ENCODE measurements at places on chromosomes 13 and 19. TPM values are rescaled to one million over a fixed set of nuclear protein-coding genes. Genes with fewer than 3 reads are reported as not detected.

DNA sequence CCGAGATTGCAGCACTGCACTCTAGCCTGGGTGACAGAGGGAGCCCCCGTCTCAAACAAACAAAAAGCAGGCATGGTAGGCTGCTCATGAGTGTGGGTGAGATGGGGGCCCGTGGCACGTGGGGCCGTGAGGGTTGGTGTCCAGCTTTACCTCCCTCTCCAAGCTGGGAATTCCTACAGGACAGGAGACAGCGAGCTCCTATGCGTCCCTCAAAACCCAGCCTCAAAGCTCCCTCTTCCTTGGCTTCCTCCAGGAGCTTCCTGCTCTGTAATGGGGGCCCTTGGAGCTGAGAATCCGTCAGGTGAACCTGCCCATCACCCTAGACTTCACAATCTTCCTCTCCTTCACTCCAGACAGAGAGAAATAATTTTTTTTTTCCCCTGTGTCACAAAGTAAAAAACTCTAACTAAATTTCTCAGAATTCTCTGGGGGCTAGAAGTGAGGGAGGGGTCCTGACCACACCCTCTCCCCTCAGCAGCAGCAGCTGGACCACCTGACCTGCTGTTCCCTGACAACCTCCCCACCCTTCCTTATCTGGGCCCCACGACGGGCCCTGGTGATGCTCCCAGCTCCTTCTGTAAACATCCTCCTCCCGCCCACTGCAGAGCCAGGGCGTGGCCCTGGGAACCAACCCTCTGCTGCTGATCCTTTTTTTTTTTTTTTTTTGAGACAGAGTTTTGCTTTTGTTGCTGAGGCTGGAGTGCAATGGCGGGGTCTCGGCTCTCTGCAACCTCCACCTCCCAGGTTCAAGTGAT lies 22.1 kb upstream of the WDR18 start:
- DNase-seq, result no peak
- no peaks in the 10 kb centered on the region for H3K27me3 ChIP-seq
- peaks cover 41% of the 10 kb centered on the region for H3K36me3 ChIP-seq
- H3K4me3 ChIP-seq, result no peak overlapping the region

DNA sequence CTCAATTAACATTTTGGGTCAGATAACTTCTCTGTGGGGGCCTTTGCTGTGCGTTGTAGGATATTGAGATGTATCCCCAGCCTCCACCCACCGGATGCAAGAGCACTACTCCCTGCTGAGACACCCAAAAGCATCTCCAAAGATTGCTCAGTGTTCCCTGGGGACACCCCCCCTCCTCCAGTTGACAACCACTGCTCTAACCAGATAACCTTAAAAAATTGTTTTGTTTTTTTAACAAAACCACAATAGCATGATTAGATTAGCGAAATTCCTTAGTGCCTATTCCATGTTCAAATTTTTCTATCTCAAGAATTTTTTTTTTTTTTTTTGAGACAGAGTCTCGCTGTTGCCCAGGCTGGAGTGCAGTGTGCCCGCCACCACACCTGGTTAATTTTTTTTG lies 2.6 kb upstream of the EPN1 start:
- peaks cover 56% of the 10 kb centered on the region for H3K36me3 ChIP-seq
- DNase-seq, result no peak
- peaks cover 53% of the 10 kb centered on the region for H3K4me1 ChIP-seq
- no peak overlapping the region for H3K4me3 ChIP-seq

GRCh38 chr19:1859331-1859781 lies 4.0 kb downstream of the KLF16 start:
- no peak for DNase-seq
- H3K4me1 ChIP-seq, result peaks cover 63% of the 10 kb centered on the region
- no peaks in the 10 kb centered on the region for H3K27me3 ChIP-seq
- H3K27ac ChIP-seq, result peak overlapping the region; percentile 49

GRCh38 chr13:35014606-35015213 lies 72.6 kb downstream of the NBEA start:
- no peaks in the 10 kb centered on the region for H3K36me3 ChIP-seq
- no peak overlapping the region for H3K4me3 ChIP-seq

GRCh38 chr13:45101327-45102018 lies 18.8 kb upstream of the GTF2F2 start:
- H3K4me3 ChIP-seq, result no peak overlapping the region
- H3K36me3 ChIP-seq, result no peaks in the 10 kb centered on the region
- DNase-seq, result no peak
- H3K27me3 ChIP-seq, result no peaks in the 10 kb centered on the region

- H3K27ac ChIP-seq, result peak within 1 kb of the TSS; percentile 95
- DNase-seq, result peak; percentile 99
- H3K4me1 ChIP-seq, result peaks cover 42% of the 10 kb centered on the region
Measured at GRCh38 chr19:10565567-10566407, at the start of gene KRI1. TSS of gene KRI1 (minus strand) at chr19:10566010. CDS start at chr19:10565999, 11 bp downstream.

- H3K36me3 ChIP-seq, result no peaks in the 10 kb centered on the region
- H3K27ac ChIP-seq, result peak within 1 kb of the TSS; percentile 95
- H3K27me3 ChIP-seq, result no peaks in the 10 kb centered on the region
Measured at GRCh38 chr13:49495783-49496762, at the start of gene PHF11. TSS of gene PHF11 (plus strand) at chr13:49495953. CDS start at chr13:49496002, 49 bp downstream.

GRCh38 chr13:99662678-99663077 lies 161.4 kb downstream of the TM9SF2 start:
- H3K4me3 ChIP-seq, result no peak overlapping the region
- H3K36me3 ChIP-seq, result no peaks in the 10 kb centered on the region
- H3K27ac ChIP-seq, result no peak overlapping the region
- no peaks in the 10 kb centered on the region for H3K27me3 ChIP-seq
- peaks cover 9% of the 10 kb centered on the region for H3K4me1 ChIP-seq

DNA sequence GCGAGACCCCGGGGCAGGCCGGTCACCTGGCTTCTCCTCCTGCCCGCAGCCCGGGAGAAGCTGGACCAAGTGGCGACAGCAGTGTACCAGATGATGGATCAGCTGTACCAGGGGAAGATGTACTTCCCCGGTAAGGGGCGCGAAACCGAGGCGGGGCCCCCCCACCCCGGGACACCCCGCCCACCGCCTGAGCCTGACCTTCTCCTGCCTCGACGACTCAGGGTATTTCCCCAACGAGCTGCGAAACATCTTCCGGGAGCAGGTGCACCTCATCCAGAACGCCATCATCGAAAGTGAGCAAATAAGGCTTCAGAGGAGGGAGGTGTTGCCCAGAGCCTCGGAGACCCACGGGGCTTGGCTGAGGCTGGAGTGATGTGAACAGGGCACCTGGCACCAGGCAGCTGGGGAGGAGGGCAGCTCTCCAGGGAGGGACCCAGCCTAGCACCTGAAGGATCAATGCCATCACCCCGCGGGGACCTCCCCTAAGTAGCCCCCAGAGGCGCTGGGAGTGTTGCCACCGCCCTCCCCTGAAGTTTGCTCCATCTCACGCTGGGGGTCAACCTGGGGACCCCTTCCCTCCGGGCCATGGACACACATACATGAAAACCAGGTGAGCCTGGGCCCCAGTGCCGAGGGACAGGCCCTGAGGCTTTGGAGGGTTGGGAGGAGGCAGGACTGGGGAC lies 629 bp downstream of the IZUMO4 start:
- no peak for DNase-seq
- peaks cover 37% of the 10 kb centered on the region for H3K4me1 ChIP-seq
- H3K27ac ChIP-seq, result peak overlapping the region; percentile 48
- H3K27me3 ChIP-seq, result no peaks in the 10 kb centered on the region

Gene THSD8
- not detected for total RNA-seq

Gene MZT1
- total RNA-seq, result 9.4 TPM

Gene CALR3
- not detected for total RNA-seq

Gene METTL21C
- not detected for total RNA-seq

Gene LCP1
- total RNA-seq, result 124 TPM
